ENCODE measurements at places on chromosomes 16 and 17.

- H3K4me1 ChIP-seq, result no peaks in the 10 kb centered on the region
- H3K36me3 ChIP-seq, result no peaks in the 10 kb centered on the region
- DNase-seq, result no peak
- H3K4me3 ChIP-seq, result no peak overlapping the region
Measured at GRCh38 chr17:49916854-49917515, 52.0 kb upstream of the DLX4 start.

GRCh38 chr16:57123974-57124674, 31.7 kb downstream of the CPNE2 start:
- H3K4me3 ChIP-seq, result no peak overlapping the region
- H3K4me1 ChIP-seq, result no peaks in the 10 kb centered on the region
- no peak overlapping the region for H3K27ac ChIP-seq
- H3K36me3 ChIP-seq, result no peaks in the 10 kb centered on the region
- no peak for DNase-seq
- H3K27me3 ChIP-seq, result no peaks in the 10 kb centered on the region

DNA sequence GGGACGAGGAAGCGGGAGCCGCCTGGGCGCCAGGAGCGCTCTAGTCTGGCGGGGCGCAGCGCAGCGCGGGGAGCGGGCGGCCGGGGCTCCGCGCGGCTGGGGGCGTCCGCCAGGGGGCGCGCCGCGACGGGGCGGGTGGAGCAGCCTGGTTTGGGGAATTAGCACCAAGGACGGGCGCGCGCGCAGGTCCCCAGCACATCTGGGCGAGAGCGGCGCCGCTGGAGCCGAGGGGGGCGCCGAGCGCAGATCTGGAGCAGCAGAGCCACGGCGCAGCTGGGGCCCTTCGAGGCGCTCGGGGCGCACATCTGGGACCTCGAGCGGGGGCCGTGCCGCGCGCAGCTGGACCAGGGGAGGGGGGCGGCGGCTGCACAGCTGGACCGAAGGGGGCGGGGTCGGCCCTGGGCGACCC, at the start of gene NXPH3:
Gene NXPH3 (plus strand): TSS at position 193 of the 409 bp plus-strand sequence. CDS start 349 bp downstream, outside the sequence.
- no peak for DNase-seq
- H3K4me3 ChIP-seq, result peak within 1 kb of the TSS; percentile 80
- no peaks in the 10 kb centered on the region for H3K27me3 ChIP-seq
- no peaks in the 10 kb centered on the region for H3K36me3 ChIP-seq
- peak within 1 kb of the TSS; percentile 90 for H3K27ac ChIP-seq

- H3K4me3 ChIP-seq, result no peak overlapping the region
- H3K4me1 ChIP-seq, result no peaks in the 10 kb centered on the region
- no peak overlapping the region for H3K27ac ChIP-seq
- H3K36me3 ChIP-seq, result no peaks in the 10 kb centered on the region
- no peaks in the 10 kb centered on the region for H3K27me3 ChIP-seq
Measured at GRCh38 chr17:52147431-52147830, 11.1 kb downstream of the CA10 start.

DNA sequence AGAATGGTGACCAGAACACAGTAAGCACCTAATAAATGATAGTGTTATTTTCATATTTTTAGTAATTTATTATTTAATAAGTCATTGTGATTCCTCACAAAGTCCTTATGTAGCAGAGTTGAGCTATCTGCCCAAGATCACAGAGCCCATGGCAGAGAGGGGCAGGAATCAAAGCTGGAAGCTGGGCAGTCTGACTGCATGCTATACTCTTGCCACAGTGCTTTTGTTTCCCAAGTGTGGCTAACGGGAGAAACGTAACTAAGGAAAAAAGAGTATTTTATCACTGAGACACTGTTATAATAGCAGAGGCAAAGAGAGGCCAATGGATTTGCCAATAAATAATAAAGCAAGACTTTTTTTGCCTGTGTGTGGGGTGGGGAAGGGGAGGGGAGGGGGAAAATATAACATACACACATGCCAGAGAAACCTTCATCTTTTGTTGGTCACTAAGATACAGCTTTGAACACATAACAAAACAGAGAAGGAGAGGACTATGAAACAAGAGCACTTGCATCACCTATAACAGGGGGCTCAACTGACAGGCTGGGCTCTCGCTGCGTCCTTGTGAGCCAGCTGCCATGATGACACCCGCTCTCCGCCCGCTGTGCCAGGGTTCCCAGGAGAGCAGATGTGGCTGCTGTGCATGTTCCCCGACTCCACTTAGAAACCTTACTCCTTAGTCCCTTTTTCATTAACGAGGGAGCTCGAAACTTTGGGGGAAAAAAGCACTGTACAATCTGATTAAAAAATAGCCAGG, 10.1 kb downstream of the CSNK2A2 start:
- no peak overlapping the region for H3K4me3 ChIP-seq
- no peaks in the 10 kb centered on the region for H3K36me3 ChIP-seq
- no peak for DNase-seq
- no peak overlapping the region for H3K27ac ChIP-seq
- H3K4me1 ChIP-seq, result no peaks in the 10 kb centered on the region

DNA sequence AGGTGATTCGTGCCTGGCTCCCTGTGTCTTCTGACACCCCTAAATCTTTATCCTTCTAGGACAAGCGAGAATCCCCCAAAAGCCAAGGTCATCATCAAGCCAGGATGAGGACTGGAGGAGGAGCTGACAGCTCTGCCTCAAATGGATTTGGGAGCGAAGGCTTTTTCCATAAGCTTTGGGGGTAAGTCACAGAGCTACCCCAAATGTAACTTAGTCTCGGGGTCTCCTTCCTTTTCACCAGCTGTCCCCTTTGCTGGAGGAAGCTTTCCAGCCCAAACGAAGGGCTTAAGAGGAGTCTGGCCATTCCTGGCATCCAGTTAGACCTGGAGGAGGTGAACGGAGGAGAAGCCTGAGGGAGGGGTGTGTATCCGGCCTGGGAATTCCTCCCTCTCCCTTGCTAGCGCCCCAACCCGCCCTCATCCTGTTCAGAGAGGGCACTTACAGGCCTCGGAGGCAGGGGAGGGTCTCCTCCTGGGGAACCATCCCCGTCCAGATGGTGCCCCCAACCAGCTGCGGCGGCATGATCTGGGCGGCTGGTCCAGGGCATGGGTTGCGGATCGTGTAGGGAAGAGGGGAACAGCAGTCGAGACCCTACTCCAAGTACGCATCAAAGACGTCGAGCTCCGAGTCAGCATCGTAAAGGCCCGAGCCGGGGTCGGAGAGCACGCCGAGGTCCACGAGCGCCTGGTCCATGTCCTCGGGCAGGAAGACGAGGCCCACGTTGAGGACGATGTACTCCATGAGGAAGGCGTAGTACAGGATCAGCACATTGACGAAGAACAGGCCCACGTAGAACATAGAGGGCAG, 938 bp downstream of the DEXI start:
- H3K36me3 ChIP-seq, result no peaks in the 10 kb centered on the region
- H3K27ac ChIP-seq, result peak overlapping the region; percentile 83
- H3K4me1 ChIP-seq, result peaks cover 84% of the 10 kb centered on the region
- peak overlapping the region; percentile 80 for H3K4me3 ChIP-seq
- no peak for DNase-seq
- H3K27me3 ChIP-seq, result no peaks in the 10 kb centered on the region

GRCh38 chr17:50767030-50767429, 288 bp downstream of the ANKRD40CL start:
- peaks cover 30% of the 10 kb centered on the region for H3K4me1 ChIP-seq
- H3K36me3 ChIP-seq, result no peaks in the 10 kb centered on the region
- DNase-seq, result no peak
- no peaks in the 10 kb centered on the region for H3K27me3 ChIP-seq
- no peak overlapping the region for H3K27ac ChIP-seq

DNA sequence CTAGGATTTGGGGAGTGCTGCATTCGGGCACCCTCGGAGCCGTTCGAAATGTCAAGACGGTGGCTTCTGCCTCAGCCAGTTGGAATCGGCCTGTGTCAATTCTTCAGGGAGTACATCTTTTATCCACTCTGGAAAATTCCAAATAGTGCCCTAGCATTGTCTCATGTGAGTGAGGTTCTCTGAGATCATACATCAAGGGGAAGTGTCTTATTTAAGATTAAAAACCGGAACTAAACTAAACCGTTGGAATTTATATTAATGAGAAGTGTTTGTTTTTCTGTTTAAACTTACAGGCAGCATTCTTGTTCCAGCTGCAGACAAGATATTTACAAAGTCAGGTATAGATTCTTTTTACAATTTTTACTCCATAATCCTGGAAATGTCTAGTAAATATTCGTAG, 56.8 kb downstream of the SLC47A1 start:
- H3K36me3 ChIP-seq, result no peaks in the 10 kb centered on the region
- no peak overlapping the region for H3K4me3 ChIP-seq
- H3K4me1 ChIP-seq, result no peaks in the 10 kb centered on the region
- DNase-seq, result no peak
- H3K27me3 ChIP-seq, result no peaks in the 10 kb centered on the region

DNA sequence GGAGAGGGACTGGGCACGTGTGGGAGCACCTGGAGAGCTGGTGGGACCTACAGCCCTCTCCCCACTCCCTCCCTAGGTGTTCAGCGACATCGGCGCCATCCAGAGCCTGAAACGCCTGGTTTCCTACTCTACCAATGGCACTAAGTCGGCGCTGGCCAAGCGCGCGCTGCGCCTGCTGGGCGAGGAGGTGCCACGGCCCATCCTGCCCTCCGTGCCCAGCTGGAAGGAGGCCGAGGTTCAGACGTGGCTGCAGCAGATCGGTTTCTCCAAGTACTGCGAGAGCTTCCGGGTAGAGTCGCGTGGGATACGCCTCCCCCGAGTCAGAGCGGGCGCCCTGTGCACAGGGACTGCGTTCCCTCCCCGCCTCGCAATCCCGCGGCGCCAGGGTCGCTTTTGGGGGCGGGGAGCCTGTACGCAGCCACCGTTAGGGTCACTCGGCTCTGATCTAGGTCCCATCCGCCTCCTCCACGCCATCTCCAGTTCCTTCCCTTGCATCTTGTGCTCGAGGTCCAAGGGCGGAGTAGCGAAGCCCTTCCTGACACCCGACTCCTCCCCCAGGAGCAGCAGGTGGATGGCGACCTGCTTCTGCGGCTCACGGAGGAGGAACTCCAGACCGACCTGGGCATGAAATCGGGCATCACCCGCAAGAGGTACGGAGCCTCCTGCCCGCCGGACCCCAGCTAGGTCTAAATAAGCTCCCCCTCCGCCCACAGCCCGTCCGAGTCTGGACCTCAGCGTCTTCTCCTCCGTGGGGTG, 13.0 kb downstream of the SARM1 start:
- H3K4me3 ChIP-seq, result peak overlapping the region; percentile 47
- no peaks in the 10 kb centered on the region for H3K36me3 ChIP-seq
- no peaks in the 10 kb centered on the region for H3K27me3 ChIP-seq
- DNase-seq, result no peak
- no peak overlapping the region for H3K27ac ChIP-seq

DNA sequence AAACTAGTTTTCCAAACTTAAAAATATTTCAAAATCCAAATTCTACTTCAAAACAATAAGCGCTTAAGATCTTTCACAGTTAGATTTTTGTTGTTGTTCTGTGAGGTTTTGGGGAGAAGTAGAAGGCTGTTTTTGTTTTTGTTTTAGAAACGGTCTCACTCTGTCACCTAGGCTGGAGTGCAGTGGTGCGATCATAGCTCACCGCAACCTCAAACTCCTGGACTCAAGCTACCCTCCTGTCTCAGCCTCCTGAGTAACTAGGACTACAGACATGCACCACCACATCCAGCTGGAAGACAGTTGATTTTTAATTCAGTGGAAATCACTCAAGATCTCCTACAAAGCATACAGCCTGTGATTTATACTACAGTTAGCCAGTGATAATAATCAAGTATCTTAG, 2.7 kb downstream of the SHCBP1 start:
- no peak overlapping the region for H3K4me3 ChIP-seq
- no peaks in the 10 kb centered on the region for H3K36me3 ChIP-seq
- no peaks in the 10 kb centered on the region for H3K27me3 ChIP-seq
- no peak for DNase-seq
- peaks cover 9% of the 10 kb centered on the region for H3K4me1 ChIP-seq

GRCh38 chr17:7515911-7516610, 31.9 kb downstream of the POLR2A start:
- no peak overlapping the region for H3K27ac ChIP-seq
- peaks cover 35% of the 10 kb centered on the region for H3K36me3 ChIP-seq
- H3K4me3 ChIP-seq, result no peak overlapping the region
- H3K27me3 ChIP-seq, result no peaks in the 10 kb centered on the region

- no peaks in the 10 kb centered on the region for H3K27me3 ChIP-seq
- no peak overlapping the region for H3K4me3 ChIP-seq
- no peaks in the 10 kb centered on the region for H3K4me1 ChIP-seq
- H3K27ac ChIP-seq, result no peak overlapping the region
- H3K36me3 ChIP-seq, result no peaks in the 10 kb centered on the region
Measured at GRCh38 chr17:66165537-66166123, 26.3 kb downstream of the CEP112 start.

DNA sequence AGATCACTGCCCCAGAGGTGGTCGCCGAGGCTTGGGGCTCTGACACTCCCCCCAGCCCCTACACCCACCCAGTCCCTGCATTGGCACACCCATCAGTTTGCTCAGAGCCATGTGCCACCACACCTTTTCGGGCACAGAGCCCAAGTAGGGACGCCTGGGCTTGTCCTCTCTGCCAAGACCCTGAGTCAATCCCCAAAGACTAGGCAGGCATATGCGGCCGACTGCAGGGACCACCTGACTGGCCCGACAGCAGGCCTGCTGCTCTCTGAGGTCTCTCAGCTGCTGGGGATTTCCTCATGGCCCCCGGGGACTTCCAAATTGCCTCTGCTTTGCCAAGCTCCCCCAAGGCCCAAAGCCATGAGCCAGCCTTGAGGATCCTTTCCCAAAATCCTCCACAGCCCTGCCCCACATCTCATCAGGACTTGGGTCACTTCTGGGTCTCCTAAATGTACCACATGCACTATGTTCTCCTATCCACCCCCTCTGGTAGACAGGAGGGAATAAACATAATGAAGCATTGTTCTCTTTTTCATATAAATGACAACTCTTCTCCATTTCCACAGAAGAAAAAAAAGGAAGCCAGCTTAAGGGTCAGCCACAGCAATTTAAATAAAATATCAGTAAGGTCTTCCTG, 30.6 kb downstream of the MYO18A start:
- DNase-seq, result no peak
- peak overlapping the region; percentile 85 for H3K27ac ChIP-seq
- peaks cover 33% of the 10 kb centered on the region for H3K4me1 ChIP-seq
- H3K4me3 ChIP-seq, result peak overlapping the region; percentile 42

DNA sequence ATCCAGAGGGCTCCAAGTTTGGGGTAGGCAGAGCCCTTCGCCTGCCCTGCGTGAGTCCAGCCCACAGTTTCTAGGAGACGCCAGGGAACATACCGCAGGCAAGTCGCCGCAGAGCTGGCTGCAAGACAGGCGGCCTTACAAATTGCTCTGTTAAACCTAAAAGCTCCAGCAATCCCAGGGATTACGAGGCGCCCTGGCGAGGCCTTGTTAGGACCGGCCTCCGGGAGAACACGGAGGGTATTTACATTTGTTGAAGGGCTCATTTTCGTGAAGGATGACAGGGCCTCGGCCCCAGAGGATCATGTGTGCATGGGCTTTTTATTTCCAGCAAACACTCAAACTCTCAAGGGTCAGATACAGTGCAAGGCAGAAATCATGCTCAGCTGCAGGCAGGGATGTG, 77.6 kb upstream of the FOXF1 start:
- no peak overlapping the region for H3K4me3 ChIP-seq
- H3K4me1 ChIP-seq, result peaks cover 20% of the 10 kb centered on the region
- DNase-seq, result no peak
- no peaks in the 10 kb centered on the region for H3K36me3 ChIP-seq

GRCh38 chr16:2033057-2033908, 6.6 kb downstream of the NHERF2 start:
- H3K4me3 ChIP-seq, result peak overlapping the region; percentile 35
- H3K27ac ChIP-seq, result peak overlapping the region; percentile 89
- no peaks in the 10 kb centered on the region for H3K27me3 ChIP-seq
- H3K4me1 ChIP-seq, result peaks cover 92% of the 10 kb centered on the region

GRCh38 chr17:63722403-63722802, 19.2 kb downstream of the STRADA start:
- no peaks in the 10 kb centered on the region for H3K4me1 ChIP-seq
- H3K27ac ChIP-seq, result no peak overlapping the region
- H3K4me3 ChIP-seq, result no peak overlapping the region
